ENCODE measurements at places on chromosomes 1 and 21. TPM values are rescaled to one million over a fixed set of nuclear protein-coding genes. Genes with fewer than 3 reads are reported as not detected.

DNA sequence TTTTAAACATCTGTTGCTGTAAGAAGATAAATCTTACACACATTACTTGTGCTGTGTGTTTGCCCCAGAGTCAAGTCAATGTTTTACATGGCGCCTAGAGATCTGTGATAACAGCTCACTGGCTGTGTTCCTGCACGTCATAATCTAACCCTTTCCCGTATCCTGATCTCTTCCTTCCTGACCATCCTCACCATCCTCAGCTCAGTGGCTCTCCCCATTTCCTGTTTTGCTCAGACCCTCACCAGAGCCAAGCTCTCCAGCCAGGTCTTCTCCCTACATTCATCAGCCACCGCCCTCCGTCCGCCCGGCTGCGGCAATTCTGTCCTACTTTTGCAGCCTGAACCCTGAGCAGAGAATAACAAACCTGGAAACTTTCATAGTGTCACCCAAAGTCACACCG lies 824.7 kb downstream of the USP25 start:
- no peaks in the 10 kb centered on the region for H3K4me1 ChIP-seq
- no peak overlapping the region for H3K27ac ChIP-seq
- H3K4me3 ChIP-seq: no peak overlapping the region
- H3K36me3 ChIP-seq: no peaks in the 10 kb centered on the region
- H3K27me3 ChIP-seq: no peaks in the 10 kb centered on the region

GRCh38 chr1:245488346-245489129 lies 333.8 kb downstream of the KIF26B start:
- no peak for DNase-seq
- H3K4me1 ChIP-seq: peaks cover under 1% of the 10 kb centered on the region
- peaks cover 4% of the 10 kb centered on the region for H3K36me3 ChIP-seq
- no peak overlapping the region for H3K27ac ChIP-seq
- no peaks in the 10 kb centered on the region for H3K27me3 ChIP-seq
- no peak overlapping the region for H3K4me3 ChIP-seq

DNA sequence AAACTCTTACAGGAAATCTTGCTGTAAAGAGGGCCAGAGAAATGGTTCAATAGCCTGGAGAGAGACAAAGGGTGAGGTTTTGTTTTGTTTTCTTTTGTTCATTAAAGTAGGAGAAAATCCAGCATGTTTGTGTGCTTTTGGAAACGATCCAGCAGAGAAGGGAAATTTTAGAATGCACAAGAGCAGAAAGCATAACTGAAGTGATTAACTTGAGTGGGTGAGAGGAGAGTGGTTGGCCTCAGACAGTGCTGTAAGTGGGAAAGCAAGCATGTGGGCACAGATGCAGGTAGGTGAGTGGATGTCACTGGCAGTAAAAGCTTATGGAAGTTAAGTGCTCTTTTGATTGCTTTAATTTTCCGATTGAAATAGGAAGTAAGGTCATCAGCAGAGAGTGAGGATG lies 50.2 kb downstream of the EEIG2 start:
- DNase-seq: no peak
- no peak overlapping the region for H3K4me3 ChIP-seq
- peaks cover 9% of the 10 kb centered on the region for H3K36me3 ChIP-seq
- H3K4me1 ChIP-seq: no peaks in the 10 kb centered on the region

- no peak overlapping the region for H3K4me3 ChIP-seq
- no peak overlapping the region for H3K27ac ChIP-seq
- DNase-seq: no peak
- H3K27me3 ChIP-seq: no peaks in the 10 kb centered on the region
- no peaks in the 10 kb centered on the region for H3K4me1 ChIP-seq
These were observed 119.2 kb downstream of the PBX1 start for GRCh38 chr1:164678136-164678700.

GRCh38 chr1:246748867-246749266 lies 24.7 kb downstream of the SCCPDH start:
- H3K4me3 ChIP-seq: no peak overlapping the region
- H3K4me1 ChIP-seq: no peaks in the 10 kb centered on the region
- H3K36me3 ChIP-seq: no peaks in the 10 kb centered on the region

- no peaks in the 10 kb centered on the region for H3K36me3 ChIP-seq
- no peaks in the 10 kb centered on the region for H3K27me3 ChIP-seq
- H3K4me3 ChIP-seq: no peak overlapping the region
- no peak for DNase-seq
- peaks cover 18% of the 10 kb centered on the region for H3K4me1 ChIP-seq
These were observed 13.3 kb downstream of the TRIM46 start for GRCh38 chr1:155186794-155187455.

DNA sequence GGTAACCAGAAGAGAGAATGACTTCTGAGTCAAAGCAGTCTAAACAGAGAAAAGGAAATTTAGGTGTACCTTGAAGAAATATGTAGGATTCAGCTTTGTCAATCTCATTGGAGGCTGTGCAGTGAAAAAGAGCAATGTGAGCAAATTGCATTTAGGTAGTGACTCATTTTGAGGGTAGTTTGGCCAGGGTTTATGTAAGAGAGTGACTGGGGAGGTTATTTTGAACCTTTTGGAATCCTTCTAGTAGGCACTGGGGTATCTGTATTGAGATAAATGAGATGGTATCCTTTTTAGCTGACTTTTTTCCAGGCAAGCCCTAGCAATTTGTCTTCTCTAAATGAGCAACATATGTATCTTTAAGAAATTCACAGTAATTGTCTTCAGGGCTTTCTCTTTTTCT lies 95.9 kb downstream of the DISP1 start:
- no peak overlapping the region for H3K4me3 ChIP-seq
- DNase-seq: no peak
- no peak overlapping the region for H3K27ac ChIP-seq
- no peaks in the 10 kb centered on the region for H3K4me1 ChIP-seq
- H3K36me3 ChIP-seq: no peaks in the 10 kb centered on the region

Gene DYRK1A
- total RNA-seq: 84.3 TPM

All from endodermal cell (in vitro differentiated cells).